Activated CD4-positive, alpha-beta T cell treated with anti-CD3 and anti-CD28 coated beads for 1 hour (primary cell): ENCODE measurements at places on chromosomes 5 and 9.
A peak's percentile ranks its signal among the peaks of the same experiment; 100 is the strongest.

DNA sequence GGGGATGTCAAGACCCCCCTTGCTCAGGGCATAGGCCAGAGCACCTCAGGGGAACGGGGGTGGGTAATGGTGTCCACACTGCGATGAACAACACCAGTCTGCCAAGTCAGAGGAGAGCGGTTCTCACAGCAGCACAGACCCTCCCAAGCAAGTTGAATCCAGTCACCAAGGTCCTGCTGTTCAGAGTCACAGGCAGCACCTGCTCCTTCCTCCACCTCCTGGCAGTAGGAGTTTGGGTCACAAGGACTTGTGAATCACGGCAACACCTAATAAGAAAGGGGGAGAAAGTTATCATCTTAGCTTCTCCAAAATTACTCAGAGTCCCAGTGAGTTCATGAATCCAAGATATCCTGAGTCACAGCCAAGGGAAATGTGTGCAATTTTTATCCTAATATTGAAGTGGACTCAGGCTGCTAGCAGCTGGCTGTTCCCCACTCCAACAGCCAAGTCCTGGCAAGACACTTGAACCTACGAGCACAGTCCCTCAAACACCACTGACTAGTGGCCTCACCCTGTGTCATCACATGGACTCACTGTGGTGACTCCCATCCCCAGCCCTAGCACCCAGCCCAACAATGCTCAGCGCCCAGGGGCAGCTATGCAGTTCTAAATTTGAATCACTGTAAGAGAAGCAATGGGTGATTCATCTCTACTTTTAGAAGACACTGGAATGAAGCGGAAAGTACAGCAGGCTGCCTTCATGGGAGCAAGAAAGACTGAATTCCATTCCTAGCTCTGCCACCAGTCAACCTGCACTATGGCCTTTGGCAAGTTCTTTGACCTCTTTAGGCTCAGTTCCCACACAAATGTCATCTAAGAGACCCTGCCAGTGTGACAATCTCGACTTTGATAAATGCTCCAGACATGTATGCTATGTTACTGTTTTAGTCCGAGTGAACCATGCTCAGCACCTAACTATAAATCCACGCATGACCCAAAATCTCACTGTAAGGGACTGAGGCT, 113.7 kb downstream of the KLHL3 start:
- no peak for DNase-seq

GRCh38 chr5:77844373-77844622, 68.2 kb upstream of the TBCA start:
- no peak for DNase-seq

DNA sequence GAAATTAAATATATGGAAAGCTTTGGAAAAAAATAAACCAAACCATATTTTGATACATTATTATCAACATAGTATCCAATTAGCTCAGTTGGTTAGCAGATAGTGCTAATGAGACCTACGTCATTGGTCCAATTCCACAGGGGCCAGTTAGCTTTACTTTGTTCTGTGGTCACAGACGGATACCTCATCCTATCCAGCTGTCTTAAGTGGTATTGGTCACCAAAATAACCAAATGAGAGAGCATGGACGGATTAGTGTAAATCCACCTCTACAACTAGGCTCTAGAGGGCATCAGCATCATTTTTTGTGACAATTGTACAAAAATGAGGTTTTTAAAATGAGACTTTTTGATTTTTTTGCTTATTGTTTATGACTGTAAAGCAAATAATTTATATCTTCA, 364.2 kb downstream of the KIAA0825 start:
- no peak for DNase-seq

DNA sequence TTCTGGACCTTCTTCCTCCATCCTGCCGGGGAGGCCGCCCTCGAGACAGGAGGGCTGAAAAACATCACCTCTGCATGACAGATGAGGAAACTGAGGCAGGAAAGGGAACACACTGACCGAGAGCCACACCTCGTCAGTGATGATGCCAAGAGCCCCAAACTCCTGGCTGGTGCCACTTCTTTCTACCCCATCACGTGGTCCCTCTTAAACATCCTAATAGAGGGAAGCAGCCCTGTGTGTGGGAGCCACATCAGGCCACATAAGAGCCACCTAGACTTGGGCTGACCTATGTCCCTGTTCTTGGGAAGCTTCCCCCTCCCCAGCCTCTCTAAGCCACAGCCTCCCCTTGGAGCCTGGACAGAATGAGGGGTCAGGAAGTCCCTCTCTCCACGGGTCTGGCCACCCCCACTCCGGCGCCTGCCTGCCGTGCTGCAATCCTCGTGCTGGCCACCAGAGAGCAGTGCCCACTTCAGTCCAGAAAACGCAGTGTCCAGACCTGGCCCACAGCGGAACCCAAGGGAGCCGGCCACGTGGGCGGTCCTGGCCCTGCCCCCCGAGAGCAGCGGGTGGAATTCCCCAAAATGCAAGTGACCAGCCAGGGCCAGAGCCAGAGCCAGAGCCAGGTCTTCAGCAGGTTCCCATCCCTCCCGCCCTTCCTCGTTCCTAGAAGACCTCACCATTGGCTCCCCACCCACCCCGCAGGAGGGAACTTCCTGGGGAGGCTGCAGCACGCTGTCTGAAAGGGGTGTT, 54.7 kb upstream of the SARDH start:
- peak; percentile 26 for DNase-seq

GRCh38 chr5:170560938-170561337, 57.1 kb downstream of the KCNIP1 start:
- no peak for DNase-seq

- DNase-seq: no peak
Observed at GRCh38 chr9:110251212-110251611, 5.1 kb downstream of the TXN start.
